ENCODE measurements at places on chromosomes 6 and 20.

DNA sequence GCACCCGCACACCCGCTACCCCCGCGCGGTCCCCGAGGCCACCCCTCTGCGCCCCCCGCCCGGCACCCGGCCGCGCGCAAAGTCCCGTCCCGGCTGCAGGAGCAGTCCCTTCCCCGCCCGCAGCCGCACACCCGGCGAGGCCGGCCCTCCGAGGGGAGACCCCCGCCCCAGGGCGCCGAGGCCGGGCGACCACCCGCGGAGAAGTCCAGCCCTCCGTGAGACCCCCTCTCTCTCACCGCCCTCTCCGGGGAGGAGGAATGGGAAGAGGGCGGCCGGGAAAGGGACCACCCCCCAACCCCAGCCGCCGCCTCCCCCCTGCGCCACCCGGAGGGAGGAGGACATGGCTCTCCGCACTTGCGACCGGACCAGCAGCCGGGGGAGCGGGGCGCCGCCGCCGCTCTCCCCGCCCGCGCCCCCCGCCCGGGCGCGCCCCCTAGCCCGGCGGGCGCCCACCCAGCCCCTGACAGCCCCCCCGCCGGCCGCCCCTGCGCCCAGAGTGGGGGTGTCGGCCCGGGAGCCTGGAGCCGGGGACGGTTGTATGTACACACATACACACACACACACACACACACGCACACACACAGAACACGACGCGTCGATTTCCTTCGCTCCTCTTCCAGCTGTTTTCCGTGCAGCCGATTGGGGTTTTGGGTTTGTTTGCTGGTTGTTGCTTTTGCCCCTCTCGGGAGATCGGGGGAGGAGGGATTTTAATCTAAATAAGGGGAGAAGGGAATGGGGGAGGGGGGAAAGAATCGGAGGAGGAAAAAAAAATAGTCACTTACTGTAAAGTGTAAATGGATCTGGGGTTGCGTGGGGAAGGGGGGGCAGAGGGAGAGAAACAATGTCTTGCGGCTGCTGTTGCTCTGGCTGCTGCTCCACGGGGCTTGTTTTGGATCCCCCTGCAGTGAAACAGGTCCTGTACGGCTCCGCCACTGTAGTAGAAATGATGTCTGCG lies at the start of gene ATXN1:
TSS of gene ATXN1 (minus strand) at position 945 of the 955 bp plus-strand sequence.
- DNase-seq: peak; percentile 84

GRCh38 chr6:41273714-41274113 lies 12.8 kb downstream of the TREM1 start:
- DNase-seq: peak; percentile 83

GRCh38 chr6:157323255-157323965 lies at the start of gene TMEM242:
Gene TMEM242 (minus strand): TSS chr6:157323519. CDS start chr6:157323499, 20 bp downstream.
- DNase-seq: peak; percentile 97

GRCh38 chr20:57548177-57549058 lies 12.5 kb upstream of the PCK1 start:
- peak; percentile 39 for DNase-seq

GRCh38 chr6:134873500-134874388 lies 76.2 kb downstream of the ALDH8A1 start:
- no peak for DNase-seq

GRCh38 chr20:63659370-63659769 lies 1.3 kb downstream of the RTEL1 start:
- DNase-seq: no peak

GRCh38 chr6:103855750-103856149 lies 1004.0 kb downstream of the HACE1 start:
- DNase-seq: no peak

DNA sequence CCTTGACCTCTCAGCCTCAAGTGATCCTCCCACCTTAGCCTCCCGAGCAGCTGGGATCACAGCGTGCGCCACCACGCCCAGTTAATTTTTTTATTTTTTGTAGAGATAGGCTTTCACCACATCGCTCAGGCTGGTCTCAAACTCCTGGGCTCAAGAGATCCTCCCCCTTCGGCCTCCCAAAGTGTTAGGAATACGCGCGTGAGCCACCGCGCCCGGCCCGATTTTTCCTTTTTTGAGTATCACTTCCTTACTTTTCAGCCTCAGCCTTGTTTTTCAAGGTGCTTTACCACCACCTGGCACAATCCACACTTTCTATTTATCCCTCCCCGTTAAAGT lies 791 bp upstream of the STX11 start:
- DNase-seq: no peak

GRCh38 chr6:87929843-87930288 lies 117.8 kb upstream of the SPACA1 start:
- peak; percentile 92 for DNase-seq

GRCh38 chr6:79047072-79047471 lies 31.0 kb downstream of the PHIP start:
- no peak for DNase-seq

- DNase-seq: no peak
Measured at GRCh38 chr20:2163757-2164156, 62.1 kb downstream of the STK35 start.

DNA sequence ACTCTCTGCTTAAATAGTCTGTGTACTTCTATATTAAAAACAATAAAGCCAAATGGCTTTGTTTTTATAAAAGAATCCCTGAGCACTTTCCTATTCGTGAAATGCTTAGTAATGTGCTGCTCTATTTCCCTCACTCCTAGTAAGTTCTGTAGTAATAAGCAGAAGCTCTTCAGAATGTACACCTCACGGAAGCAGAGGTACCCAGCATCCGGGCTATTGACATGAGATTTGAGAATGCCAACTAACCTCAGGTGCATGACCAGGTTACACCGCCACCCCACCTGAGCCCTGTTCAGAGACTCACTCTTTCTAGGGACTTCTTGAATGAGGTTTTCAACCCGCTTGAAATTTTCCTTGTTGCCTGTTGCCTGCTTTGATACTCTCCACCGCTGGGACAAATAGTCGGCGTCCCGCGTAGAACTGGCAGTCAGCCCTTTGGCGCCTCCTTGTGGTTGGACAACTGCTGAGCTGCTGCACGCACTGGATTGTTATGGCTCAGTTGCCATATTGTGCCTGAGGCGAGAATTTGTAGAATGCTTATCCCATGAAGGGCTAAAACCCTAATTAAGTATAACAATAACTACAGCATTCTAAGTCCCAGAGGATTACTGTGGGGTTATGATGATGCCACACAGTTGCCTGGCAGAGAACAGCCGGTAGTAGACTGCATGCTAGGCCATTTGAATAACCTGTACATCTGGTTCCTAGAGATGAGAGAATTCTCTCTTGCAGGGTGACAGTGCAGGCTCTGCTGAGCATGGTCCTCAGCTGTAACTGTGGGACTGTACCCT lies 95.4 kb downstream of the KHDC1L start:
- DNase-seq: peak; percentile 84

DNA sequence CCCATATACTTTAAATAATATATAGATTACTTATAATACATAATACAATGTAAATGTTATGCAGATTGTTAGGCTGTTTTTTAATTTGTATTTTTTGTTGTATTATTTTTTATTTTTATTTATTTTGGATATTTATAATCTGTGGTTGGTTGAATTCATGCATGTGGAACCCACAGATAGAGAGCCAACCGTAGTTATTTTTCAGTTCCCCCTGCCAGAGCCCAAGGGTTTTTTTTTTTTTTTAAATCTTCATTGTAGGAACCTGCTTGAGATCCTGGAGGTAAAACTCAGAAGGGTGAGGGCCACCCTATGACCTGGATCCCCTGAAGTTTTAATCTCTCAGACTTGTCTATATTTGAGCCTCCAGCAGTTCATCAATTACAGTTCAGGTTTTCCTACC lies 133.2 kb downstream of the B3GAT2 start:
- no peak for DNase-seq

GRCh38 chr20:8807480-8808201 lies 261.2 kb upstream of the PLCB4 start:
- DNase-seq: no peak

DNA sequence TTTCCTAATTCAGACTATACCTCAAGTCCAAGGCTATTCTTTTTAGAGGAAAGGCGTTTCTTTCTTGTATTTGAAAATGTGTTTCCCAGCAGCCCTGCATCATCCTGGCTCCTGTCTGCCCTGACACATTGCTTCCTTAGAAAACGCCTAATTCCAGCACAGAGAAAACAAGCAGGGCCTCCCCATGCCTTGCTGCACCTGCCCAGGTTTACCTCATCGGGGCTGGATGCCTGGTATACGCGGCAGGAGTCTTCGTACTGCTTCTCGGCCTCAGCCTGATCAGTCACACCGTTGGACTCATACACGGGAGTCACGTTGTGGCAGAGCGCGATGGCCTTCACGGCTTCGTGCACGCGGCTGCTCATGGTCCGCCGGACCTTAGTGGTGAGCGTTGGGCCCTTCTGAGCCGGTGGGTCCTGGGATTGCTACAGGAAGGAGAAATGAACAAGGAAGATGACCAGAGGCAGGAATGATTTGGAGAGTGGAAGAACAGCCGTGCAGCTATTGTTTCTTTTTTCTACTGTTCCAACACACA lies 111.4 kb downstream of the ATP9A start:
- DNase-seq: no peak

- DNase-seq: no peak
Measured at GRCh38 chr6:22073516-22074198, 223.2 kb downstream of the PRL start.

DNA sequence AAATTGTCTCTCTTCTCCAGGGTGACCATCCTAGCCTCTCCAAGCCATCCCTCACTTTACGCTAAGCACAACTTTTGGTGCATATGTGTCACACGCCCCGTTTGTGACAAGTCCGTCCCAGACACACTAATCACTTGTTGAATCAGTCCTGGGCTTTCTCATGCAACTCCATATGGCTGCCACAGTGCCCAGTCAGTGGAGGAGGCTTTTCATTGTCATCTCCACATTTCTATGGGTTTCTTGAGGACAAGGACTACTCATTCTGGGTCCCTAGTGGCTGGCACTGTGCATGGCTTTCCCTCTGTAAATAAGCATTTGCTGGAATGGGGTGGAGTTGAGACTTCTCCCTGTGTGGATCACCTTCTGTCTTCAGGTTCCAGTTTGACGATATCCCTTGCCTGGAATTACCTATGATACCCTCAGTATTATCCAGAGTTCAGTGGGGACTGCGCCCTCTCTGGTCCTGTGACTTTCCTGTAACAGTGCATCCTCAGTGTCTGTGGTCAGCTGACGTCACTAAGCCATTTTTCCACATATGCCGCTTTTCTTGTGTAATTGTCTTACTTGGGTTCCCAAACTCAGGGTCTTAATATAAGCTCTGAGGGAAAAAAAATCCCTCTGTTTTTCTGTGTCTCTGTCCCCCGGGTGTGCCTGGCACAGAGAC lies 59.8 kb upstream of the MYL9 start:
- DNase-seq: no peak

DNA sequence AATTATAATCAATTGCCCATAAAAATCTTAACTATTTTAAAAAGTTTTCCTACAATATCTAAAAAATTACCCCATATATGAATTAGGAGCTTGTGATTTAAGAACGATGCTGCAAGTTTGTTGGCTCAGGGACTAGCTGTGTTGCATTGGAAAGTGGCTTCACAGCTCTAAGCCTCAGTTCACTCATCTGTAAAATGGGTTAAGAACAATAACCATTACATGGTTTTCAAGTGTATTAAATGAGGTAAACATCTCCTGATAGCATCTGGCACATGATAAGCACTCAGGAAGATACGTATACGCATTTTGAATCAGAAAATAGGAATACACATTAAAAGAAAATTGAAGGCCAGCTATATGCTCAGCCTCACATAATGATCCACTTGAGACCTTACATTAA lies 76.4 kb downstream of the ARHGAP18 start:
- no peak for DNase-seq

- DNase-seq: peak; percentile 49
Measured at GRCh38 chr6:1678201-1678600, 68.5 kb downstream of the FOXC1 start.

GRCh38 chr20:46022411-46023147 lies 6.4 kb upstream of the SLC12A5 start:
- peak; percentile 48 for DNase-seq

GRCh38 chr20:8209061-8209460 lies 77.0 kb downstream of the PLCB1 start:
- DNase-seq: no peak

DNA sequence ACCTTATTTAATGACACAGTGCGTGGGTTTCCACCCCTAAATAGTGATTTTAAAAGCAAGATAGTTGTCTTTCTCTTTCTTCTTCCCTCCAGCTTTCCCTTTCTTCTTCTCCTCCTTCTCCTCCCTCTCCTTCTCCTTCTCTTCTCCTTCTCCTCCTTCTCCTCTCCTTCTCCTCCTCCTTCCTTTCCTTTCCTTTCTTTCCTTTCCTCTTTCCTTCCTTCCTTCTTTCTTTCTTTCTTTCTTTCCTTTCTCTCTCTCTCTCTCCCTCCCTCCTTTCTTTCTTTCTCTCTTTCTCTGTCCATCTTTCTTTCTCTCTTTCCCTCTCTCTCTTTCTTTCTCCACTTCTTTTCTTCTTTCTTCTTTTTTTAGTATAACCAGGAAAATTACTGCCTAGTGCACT lies 670.6 kb downstream of the GRIK2 start:
- DNase-seq: no peak

DNA sequence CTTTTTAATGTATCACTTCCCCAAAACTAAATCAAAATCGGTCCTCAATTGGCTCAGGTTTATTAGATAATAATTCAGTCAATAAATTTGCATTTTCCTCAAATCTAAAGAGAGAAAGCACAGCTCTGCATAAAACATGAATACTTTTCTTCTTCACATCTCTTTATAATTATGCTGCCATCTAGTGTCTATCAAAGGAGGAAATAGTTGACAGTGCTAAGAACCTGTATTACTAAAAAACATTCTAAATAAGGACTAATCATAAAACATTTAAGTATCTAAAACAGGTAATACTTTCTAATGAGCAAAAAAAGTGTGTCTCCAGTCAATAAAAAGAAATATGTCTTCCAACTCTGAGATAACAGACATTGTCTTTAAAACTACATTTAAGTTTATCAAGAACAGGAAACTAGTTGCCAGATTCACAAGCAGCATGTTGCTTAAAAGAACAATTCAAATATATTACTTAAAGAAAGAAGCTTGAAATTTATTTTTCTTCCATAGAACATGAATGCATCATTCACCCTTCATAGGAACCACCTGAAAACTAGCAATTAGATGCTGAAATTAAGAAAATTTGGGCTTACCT lies 56.5 kb upstream of the DST start:
- DNase-seq: peak; percentile 61

- DNase-seq: peak; percentile 14
Measured at GRCh38 chr6:87391334-87391733, 16.4 kb upstream of the CFAP206 start.

- DNase-seq: peak; percentile 73
Measured at GRCh38 chr6:127385668-127386430, 42.4 kb upstream of the ECHDC1 start.

DNA sequence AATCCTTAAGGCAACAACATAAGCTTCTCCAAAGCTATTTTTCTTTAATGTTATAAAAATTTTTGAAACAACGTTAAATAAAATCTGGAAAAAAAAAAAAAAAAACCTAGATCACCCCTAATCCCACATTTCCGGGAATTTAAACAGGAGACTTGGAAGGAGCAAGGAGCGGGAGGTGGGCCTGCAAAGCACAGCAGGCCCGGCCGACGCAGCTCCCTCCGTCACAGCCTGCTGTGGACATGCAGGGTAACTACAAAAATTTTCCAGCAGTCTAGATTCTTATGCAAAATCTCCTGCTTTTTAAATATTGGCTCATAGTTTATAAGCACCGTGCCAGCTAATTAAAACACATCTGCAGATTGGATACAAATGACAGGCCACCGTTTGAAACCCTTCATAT lies 23.5 kb downstream of the FOXF2 start:
- peak; percentile 70 for DNase-seq

GRCh38 chr6:93728150-93728549 lies 308.8 kb upstream of the EPHA7 start:
- DNase-seq: no peak
